ENCODE measurements at places on chromosomes 11 and 22.

- no peak for DNase-seq
Observed at GRCh38 chr11:2535673-2536439, 91.0 kb downstream of the KCNQ1 start.

GRCh38 chr22:27223317-27224177 lies 566.2 kb downstream of the MIAT start:
- no peak for DNase-seq

- no peak for DNase-seq
Observed at GRCh38 chr11:123838659-123839058, 32.5 kb upstream of the OR6M1 start.

- DNase-seq: no peak
Observed at GRCh38 chr11:691710-692590, 3.1 kb downstream of the DEAF1 start.

DNA sequence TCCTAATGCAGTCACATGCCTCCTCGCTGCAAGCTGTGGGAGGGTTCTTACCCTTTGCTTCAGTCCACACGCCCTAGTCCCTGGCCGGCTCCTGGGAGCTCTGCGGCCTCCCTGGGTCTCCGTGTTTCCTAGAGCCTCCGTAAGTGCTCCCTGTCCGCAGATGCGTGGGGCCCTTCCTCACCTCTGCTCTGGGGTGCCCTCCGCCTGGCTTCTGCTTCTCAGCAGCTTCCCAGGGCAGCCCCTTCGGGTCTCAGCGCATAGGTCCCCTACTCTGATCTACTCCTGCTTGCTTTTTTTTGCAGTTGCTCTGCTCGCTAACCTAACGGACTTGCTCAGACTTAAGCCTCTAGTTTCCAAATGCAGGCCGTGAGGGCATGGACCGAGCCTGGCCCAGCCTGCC lies 22.4 kb downstream of the CAPN1 start:
- no peak for DNase-seq

- DNase-seq: no peak
Observed at GRCh38 chr11:47646019-47646418, 3.7 kb upstream of the MTCH2 start.

GRCh38 chr11:62487738-62488551 lies 58.7 kb downstream of the AHNAK start:
- DNase-seq: no peak

GRCh38 chr22:45314054-45314721 lies 4.5 kb downstream of the FAM118A start:
- DNase-seq: no peak

GRCh38 chr11:36376888-36377758 lies 81.0 kb downstream of the PRR5L start:
- no peak for DNase-seq

DNA sequence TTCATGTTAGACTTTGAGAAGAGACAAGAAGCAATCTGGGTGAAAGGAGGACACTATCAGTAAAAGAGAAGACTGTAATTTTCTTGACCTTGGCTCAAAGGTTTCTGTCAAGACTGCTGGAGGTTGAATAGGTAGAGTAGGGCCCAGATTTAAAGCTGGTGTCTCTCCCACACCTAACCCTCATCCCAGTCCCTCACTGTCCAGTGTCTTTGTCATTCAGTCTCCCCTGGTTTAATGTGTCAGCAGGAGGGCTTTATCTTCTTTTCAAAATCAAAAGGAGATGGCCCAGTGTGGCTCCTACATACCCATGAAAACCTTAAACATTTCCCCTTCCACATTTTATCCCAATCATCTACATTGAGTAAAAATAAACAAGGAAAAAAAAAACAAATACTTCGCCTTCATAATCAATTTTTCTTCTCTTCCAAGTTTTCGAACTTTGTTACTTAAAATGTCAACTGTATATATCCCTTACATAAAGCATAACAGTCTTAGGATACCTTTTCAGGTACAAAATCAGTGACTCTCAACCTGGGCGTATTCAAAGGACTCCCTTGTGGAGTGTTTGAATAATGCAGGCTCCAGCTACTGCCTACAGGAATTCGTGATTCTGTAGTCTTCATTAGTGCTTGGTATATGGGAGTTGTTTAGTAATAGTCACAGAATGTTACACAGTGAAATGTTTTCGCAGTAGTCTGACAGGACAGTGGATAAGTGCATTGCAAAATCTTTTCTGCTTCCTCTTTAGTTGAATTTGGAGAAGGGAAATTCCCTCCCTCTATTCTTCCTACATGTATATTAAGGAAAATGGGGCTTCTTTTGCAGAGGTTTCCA lies 87.2 kb downstream of the FAT3 start:
- no peak for DNase-seq

DNA sequence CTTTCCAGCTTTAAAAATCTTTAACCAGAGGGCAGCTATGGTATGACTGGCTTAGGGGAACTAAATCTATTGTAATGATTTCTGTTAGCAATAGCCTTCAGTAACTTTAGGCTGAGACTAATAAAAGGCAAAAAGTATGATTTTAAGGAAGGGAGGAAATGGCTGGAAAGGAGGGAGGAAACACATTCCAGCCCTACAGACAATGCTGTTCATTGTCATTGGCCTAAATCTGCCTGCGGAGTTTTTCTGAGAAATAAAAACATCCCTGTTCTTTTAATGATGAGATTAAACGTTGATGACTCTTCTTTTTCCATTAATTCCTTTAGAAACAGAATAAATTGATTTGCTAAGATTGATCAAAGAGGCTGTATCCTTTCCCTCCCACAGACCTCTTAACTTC lies 99.6 kb upstream of the GRAMD1B start:
- no peak for DNase-seq

DNA sequence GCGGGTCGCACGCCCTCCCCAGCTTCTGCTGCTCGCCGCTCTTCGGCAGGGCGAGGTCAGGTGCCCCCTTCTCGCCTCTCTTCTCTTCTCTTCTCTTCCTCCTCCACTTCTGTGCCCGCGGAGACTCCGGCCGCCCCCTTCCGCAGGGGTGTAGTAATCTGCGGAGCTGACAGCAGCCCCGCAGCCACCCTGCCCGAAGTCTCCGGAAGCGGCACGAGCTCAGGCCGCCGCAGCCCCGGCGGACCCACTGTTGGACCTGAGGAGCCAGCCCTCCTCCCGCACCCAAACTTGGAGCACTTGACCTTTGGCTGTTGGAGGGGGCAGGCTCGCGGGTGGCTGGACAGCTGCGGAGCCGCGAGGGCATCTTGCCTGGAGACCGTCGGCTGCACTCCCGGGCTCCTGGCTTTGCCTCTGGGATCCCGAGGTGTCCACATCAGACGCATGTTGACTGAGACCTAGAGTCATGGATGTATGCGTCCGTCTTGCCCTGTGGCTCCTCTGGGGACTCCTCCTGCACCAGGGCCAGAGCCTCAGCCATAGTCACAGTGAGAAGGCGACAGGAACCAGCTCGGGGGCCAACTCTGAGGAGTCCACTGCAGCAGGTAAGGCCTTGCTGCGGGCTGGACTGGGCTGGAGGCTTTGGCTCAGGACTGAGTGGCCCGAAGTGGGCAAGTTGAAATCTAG lies 486 bp downstream of the STIM1 start:
- DNase-seq: no peak

GRCh38 chr11:87778357-87778756 lies 396.9 kb downstream of the RAB38 start:
- no peak for DNase-seq

DNA sequence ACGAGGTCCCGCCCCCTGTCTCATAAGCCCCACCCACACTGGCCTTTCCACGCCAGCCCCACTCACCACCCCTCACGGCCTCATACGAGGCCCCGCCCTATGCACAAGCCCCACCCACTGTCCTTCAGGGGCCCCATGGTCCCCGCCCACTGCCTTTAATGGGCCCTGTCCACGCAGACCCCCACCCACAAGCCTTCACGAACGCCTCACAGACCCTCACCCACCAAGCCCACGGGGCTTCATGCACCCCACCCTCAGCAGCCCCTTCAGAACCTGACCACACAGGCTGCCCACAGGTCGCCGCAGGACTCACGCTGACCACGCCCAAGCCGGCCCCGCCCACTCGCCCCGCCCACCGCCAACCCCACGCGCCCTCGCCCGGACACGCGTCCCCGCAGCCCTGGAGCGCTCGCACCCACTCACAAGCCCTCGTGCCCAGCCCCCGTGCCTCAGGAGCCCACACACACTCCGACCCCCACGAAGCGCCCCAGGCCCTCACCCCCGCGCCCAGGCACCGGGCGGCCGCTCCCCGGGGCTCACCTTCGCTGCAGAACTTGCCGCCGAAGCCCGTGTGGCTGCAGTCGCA lies 10.5 kb downstream of the NRXN2 start:
- no peak for DNase-seq

GRCh38 chr11:64538501-64538951 lies 52.5 kb upstream of the SLC22A12 start:
- no peak for DNase-seq

- DNase-seq: peak; percentile 75
Observed at GRCh38 chr22:18095101-18095805, 15.4 kb upstream of the TUBA8 start.

- no peak for DNase-seq
Observed at GRCh38 chr11:19846654-19847305, 134.1 kb downstream of the NAV2 start.

- DNase-seq: no peak
Observed at GRCh38 chr11:116287866-116288265, 484.9 kb downstream of the BUD13 start.

DNA sequence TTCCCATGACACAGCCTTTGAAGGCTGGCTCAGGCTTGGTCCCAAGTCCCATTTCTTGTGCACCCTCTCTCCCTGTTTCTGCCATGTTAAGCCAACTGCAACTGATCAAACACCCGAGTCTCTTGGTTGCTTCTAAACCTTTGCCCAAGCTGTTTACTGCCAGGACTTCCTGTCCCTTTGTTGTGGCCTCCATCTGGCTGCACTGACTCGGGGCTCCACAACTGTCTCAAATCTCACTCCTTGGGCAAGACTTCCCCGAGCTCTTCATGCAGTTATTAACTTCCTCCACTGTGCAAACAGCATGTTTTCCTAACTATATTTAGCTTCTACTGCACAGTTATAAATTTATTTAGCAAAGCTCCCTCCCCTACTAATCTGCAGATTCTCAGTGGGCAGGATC lies 4.3 kb downstream of the VPREB1 start:
- no peak for DNase-seq

DNA sequence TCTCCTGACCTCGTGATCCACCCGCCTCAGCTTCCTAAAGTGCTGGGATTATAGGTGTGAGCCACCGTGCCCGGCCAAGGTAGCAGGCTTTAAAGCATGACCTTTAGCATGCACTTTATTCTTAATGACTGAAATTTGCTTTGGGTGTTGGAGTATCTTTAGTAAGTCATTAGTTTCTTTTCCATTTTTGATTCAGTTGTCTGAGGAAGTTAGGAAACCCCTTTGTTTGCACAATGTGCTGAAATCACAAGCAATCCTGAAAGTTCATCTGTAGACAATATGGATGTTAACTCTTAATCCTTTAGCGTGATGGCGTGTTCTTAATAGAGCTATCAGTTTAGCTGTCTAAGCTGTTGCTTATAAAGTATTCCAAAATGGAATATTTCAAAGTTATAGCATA lies 16.8 kb downstream of the SDHD start:
- no peak for DNase-seq

- DNase-seq: no peak
Observed at GRCh38 chr11:6269994-6270393, 10.4 kb downstream of the CCKBR start.

- no peak for DNase-seq
Observed at GRCh38 chr22:19645905-19646304, 68.4 kb upstream of the SEPTIN5 start.

- DNase-seq: peak; percentile 62
Observed at GRCh38 chr11:133955081-133955891, 1.5 kb downstream of the IGSF9B start.

DNA sequence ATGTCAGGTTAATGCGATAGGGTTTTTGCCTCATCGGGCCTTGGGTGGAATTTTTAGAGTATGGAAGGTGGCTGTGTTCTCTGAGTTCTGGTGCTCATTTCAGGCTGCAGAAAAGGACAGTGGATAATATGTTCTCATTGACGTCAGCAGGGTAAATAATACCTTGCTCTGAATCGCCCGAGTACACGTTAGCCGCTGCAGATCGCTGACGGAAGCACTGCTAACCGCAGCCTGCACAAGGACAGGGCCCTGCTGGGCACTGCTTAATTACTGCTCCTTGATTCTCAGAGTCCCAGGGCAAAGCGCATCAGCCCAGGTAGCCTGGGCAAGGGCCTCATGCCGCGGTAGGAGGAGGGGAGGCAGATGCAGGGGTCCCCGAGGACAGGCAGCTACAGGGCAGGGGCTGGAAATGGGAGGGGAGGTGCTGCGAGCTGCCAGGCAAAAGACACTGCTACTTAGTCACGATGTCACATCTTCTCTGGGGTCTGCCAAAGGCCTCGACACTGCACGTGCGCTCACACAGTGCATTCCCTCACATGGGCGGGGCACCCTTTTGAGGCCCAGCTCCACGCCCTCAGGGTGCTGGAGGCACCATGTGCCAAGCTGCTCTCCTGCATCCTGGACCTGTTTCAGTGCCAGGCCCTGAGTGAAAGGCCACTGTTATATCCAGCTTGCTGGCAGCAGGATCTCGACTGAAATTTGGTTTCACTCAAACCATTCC lies 35.2 kb downstream of the PPP2R1B start:
- DNase-seq: peak; percentile 70

GRCh38 chr11:63244862-63245261 lies 1.5 kb upstream of the SLC22A25 start:
- no peak for DNase-seq

GRCh38 chr11:2420502-2421225 lies 20.1 kb downstream of the TSSC4 start:
- DNase-seq: peak; percentile 72

DNA sequence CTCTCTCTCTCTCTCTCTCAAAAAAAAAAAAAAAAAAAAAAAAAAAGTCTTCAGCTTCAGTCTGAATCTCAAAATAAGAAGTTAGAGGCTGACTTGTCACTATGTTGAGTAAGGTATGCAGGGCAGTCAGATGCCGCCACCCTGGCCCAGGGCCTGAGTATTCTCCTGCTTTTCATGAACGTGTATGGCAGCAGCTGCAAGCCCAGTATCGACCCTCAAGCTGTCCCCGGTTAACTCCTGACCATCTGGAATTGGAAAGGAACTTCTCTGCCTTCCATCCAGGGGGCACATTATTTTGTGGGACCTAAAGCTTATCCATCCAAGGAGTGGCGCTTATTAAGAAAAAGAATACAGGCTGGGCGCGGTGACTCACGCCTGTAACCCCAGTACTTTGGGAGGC lies 11.4 kb downstream of the MRGPRD start:
- DNase-seq: no peak
